ENCODE measurements at places on chromosomes 3 and 15.
A peak's percentile ranks its signal among the peaks of the same experiment; 100 is the strongest.

DNA sequence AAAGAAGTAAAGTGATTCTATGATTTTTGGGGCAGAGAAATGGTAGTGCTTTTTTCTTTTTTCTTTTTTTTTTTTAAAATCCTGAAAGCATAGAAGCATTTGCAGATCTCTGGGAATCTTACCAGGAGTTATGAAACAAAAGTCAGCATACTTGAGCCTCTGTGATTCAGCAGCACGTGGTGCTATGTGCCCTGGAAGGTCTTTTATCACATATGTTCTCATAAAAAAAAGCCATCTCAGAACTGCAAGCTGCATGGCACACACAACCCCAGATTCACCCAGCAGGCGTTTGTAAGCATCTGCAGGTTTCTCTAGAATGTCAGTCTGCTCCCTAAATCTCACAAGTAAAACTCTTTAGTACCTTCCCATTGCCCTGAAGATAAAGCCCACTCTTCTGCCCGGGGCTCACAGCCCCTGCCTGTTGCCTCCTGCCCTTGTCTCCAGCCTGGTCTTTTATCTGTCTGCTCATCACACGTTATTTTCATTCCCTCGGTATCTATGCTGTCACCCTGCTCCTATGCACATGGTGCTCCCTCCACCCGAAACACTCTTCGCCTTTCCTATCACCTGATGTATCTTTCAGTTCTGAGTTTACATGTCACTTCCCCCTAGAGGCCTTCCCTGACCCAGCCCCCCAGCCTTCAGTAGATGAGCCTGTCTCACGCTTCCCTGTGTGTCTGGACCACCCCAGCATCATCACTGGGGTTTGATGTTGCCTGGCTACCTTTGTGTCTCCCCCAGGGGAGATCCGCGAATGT, 72.4 kb downstream of the CHDH start:
- DNase-seq: no peak

- DNase-seq: no peak
Measured at GRCh38 chr15:70762469-70763119, 764 bp downstream of the UACA start.

DNA sequence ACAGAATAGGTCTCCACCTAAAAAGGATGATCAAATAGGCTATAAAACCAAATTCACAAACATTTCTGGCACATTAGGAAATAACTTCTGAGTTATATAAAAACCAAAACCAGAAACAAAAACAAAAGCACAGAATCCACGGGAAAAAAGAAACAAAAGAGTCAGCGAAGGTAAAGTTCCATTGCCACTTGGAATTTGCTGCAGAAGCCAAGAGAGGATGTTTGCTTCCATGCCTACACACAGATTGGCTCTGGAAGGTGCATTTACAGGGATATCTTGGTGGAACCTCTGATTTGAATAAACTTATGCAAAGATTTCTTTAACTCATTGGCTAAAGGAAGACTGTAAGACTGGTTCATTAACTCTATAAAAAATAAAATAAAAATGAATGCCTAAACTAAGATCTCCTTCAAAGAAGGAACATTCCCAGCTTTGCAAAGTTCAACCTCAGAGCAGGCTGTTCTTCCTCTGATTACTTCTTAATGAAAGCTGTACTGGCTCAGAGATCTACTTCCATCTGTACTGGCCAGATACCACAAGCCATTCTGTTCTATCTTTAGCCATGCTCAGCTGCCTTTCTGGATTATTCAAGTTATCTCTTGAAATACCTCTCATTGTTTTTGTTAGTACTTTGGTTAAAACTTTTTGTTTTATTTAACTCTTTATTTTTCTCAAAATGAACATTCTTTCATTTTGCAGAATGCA, 537.5 kb upstream of the CCDC54 start:
- no peak for DNase-seq

- DNase-seq: peak; percentile 78
Measured at GRCh38 chr15:91706322-91707032, 147.0 kb upstream of the SLCO3A1 start.

GRCh38 chr3:105429034-105429762, 62.5 kb downstream of the ALCAM start:
- DNase-seq: no peak

- DNase-seq: no peak
Measured at GRCh38 chr3:174193604-174194003, 665.5 kb upstream of the NAALADL2 start.

DNA sequence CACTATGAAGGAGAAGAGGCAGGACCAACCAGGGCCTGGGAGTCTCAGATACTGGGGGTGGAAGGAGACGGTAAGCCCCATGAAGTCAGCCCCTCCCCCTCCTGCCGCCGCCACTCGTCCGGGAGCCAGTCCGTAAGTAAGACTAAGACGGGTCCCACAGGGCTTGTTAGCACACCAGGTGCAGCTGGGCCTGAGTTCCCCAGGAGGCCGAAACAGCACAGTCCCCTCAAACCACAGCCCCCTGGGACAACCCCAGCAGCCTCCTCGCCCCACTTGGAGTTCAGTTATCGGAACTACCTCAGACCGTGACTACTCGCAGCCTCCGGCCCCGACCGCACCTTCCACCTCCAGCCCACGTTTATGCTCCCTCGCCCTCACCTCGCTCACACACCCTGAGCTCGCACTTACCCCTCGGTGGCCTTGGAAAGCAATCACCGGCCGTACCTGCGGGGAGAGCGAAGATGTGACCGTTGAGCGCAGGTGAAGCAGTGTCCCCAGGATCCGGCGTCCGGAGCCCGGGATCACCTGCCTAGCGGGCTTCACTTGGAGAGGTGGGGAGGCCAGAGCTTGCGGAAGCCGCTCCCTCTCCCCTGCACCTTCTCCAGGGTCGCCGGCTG, 557 bp downstream of the ELL3 start:
- no peak for DNase-seq

Measured in Kasumi-1 (cell line).